Endothelial cell of coronary artery (primary cell): ENCODE measurements at places on chromosomes 2 and 18. TPM values are rescaled to one million over a fixed set of nuclear protein-coding genes. Genes with fewer than 3 reads are reported as not detected.

Gene NYAP2
- not detected in 2 replicates for total RNA-seq

Gene EEF1B2
- 929 and 973 TPM in 2 replicates for total RNA-seq

Gene CPLX4
- total RNA-seq: not detected in 2 replicates

Gene ANKRD36B
- 34.2 and 37.2 TPM in 2 replicates for total RNA-seq

Gene POTEI
- 0.09 TPM in 2 replicates for total RNA-seq

Gene NAB1
- 23.7 and 41.1 TPM in 2 replicates for total RNA-seq

Gene CD8B2
- total RNA-seq: not detected in 2 replicates

Gene KATNAL2
- 0.38 and 0.72 TPM in 2 replicates for total RNA-seq

Gene FAM110C
- total RNA-seq: not detected in 2 replicates

Gene VWA3B
- total RNA-seq: 0.19 TPM in 1 of 2 replicates, not detected in the other

Gene FSHR
- not detected in 2 replicates for total RNA-seq

Gene ASIC4
- not detected in 2 replicates for total RNA-seq

Gene SLC8A1
- 4.6 and 6.4 TPM in 2 replicates for total RNA-seq

Gene ACADL
- total RNA-seq: not detected in 2 replicates

Gene NFATC1
- 3.0 and 3.4 TPM in 2 replicates for total RNA-seq

Gene TEKT4
- total RNA-seq: not detected in 2 replicates

Gene MARS2
- 4.0 and 4.7 TPM in 2 replicates for total RNA-seq

Gene CFAP65
- total RNA-seq: under 0.01 TPM in 1 of 2 replicates, not detected in the other
